ENCODE measurements at places on chromosomes 11 and 22.

DNA sequence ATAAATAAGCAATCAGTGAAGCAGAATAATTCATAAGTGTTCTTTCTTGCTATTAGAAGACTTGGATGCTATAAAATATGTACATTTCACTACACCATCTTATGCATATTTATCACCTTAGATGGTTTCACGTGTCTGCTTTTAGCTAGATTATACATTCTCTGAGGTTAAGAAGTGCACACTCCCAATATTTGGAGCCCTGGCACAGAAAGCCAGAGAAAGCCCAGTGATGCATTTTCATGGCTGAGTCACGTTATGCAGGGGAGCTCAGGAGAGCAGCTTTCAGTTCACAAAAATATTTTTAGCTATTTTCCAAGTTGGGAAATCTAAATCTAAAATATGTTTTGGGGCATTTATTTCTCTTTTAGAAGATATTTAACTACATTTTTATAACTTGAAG, 5.1 kb upstream of the TP53AIP1 start:
- no peak for DNase-seq

DNA sequence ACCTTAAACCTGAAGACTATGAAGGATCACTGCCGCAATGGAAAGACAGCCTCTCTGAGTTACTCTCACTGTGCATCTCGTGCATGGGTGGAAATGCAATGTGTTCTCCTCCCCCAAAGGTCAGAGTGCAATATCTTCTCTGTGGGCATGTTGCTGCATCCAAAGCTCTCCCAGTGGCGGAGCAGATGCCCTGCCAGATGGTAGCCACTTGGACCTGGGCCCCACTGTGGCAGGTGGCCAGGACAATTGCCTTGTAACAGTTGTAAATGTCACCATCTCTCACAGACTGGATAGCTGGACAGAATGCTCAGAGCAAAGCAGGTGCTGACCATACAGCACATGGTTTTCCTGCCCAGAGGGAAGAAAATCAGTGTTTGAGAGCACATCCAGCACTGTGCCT, 542.0 kb downstream of the FAM181B start:
- DNase-seq: no peak

DNA sequence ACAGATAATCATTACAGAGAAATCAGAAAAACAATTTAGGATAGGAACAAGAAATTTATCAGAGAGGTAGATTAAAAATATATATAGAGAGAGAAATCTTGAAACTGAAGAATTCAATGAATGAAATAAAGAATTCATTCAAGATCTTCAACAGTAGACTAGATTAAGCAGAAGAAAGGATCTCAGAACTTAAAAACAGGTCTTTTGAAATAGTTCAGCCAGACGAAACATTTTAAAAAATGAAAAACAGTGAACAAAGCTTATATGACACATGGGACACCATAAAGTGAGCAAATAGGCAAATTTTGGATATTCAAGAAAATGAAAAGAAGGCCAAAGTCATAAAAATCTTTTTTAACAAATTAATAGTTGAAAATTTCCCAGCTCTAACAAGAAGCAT, 138.8 kb downstream of the CASP12 start:
- DNase-seq: no peak

GRCh38 chr22:50274771-50275170, 4.6 kb upstream of the MAPK11 start:
- no peak for DNase-seq

GRCh38 chr22:30196141-30196879, 50.2 kb downstream of the LIF start:
- no peak for DNase-seq

DNA sequence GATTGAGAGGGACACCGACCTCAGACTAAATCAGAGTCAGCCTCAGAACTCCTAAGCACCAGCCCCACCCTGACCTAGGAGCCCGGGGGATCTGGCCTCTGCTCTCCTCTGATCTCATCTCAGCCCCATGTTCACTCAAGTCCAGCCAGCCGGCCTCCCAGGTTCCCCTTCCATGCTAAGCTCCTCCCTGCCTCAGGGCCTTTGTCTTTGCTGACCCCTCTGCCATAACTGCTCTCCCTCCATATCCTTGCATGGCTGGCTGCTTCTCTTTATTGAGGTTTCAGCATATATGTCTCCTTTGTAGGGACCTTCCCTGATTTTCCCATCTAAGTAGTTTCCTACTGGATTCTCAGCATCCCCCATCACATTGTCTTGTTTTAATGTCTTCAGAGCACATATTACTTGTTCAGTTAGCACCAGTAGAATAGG, 780 bp upstream of the SLC15A3 start:
- no peak for DNase-seq

- no peak for DNase-seq
Observed at GRCh38 chr11:60634126-60634525, 65.3 kb upstream of the MS4A8 start.

- DNase-seq: no peak
Observed at GRCh38 chr11:121048464-121049233, 24.7 kb downstream of the TBCEL start.

DNA sequence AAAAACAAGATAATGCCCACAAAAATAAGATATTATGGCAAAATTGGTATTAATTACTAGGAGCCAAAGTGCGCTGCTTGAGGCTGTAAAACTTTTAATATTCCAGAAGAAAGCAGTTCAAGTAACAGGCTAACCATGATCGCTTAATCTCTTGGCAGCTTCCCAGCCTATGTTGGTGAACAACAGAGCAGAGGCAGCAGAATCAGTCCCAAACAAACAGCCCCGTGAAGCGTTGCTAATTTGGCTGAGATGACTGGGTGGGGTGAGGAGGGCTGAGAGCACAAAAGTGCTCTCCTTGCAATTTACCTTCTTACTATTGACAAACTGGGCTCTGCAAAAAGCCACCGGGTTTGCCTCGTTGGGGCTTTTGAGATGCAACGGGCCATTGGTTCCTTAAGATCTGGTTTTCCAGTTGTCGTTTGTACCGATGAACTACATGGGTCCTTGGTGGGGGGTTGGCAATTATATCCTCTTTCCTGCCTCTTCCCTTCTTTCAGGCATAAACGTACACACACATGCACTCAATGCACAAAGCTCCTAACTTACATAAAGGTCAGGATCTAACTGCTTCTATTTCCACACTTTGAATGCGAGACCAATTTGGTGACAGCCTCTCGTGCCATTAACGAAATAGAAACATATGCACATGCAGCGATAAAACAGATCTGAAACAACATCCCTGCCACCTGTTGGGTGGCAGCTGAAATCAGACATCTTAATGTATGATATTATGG, 407.6 kb upstream of the CADM1 start:
- no peak for DNase-seq

DNA sequence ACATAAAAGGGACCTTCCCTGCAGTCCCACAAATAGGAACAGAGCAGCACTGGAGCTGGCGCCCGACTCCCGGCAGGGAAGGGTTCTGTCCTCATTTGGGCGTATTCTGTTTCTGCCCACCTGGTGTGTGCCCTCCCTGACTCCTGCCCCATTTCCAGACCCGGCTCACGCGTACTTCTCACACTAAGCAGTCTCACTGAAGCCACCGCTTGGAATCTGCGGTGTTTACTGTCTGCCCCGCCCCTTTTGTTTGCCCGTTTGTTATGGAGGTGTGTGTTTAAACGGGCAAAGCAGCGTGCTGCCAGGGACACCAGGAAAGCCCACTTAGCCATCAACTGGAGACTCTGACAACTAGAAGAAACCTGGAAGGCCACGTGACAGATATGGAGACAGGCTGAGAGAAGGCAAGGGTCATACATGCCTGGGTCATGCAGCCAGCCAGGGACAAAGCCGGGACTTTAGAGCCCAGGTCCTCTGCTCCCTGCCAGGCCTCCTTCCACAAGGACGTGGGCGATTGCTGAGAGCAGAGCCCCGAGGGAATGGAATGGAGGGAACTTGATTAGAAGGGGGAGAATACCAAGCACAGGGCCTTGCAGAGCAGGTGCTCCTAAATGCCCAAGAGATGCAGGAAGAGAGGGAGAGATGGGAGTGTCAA, 8.7 kb upstream of the EFCAB6 start:
- no peak for DNase-seq

DNA sequence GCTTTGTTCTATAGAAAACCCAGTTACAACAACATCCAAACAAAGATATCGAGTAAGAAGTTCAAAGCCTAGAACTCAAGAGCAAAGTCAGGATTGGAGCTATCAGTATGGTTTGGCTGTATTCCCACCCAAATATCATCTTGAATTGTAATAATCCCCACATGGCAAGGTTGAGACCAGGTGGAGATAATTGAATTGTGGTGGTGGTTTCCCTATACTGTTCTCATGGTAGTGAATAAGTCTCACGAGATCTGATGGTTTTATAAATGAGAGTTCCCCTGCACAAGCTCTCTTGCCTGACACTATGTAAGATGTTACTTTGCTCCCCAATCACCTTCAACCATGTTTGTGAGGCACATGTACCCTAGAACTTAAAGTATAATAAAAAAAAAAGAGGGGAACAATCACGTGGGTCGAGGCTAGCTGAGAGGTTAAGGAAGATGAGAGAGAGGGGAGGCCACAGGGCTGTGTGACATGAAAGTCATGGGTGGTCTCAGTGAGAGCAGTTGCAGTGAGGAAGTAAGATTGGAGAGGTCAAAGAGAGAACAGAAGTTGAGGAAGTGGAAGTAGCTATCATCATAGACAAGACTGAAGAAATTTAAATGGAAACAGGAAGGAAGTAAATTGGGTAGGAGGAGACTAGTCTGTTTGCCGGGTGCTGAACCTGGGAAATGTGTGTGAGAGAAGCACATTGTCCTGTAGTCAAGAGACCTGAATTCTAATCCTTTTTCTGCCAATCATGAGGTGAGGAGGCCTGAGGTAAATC, 80.1 kb upstream of the CD44 start:
- no peak for DNase-seq

DNA sequence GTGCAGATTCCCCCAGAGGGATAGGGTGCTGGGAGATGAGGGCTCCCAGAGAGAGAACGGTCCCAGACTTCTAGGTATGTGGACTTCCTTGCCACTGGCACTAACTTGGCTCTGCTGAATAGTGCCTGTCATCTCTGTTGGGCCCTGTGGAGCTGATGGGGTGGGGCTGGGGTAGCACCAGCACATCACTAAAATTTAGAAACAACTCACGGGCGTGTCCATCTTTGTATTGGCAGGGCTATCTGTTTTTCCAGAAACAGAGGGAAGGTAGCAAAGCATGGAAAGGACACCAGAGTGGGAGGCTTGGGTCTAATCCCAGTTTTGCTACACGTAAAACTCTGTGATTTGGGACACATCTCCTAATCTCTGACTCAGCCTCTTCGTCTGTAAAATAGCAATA, 25.8 kb downstream of the SWAP70 start:
- DNase-seq: no peak

DNA sequence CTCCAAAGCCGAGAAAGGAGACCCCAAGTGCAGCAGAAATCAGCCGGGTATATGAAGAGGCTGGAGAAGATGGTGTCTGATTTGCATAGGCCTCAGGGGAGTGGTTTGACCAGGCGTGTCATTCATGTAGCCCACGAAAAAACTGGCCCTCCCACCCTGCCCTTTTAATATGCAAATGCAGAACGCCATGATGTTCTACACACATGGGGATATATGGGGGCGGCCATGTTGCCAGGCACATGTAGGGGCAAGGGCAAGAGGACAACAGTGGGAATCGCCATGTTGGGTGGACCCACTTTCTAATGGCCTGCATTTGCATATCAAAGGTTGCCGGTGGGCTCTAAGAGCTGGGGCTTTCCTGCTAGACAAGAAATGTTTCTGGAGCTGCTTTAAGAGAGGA, 86.4 kb downstream of the ISX start:
- DNase-seq: no peak

DNA sequence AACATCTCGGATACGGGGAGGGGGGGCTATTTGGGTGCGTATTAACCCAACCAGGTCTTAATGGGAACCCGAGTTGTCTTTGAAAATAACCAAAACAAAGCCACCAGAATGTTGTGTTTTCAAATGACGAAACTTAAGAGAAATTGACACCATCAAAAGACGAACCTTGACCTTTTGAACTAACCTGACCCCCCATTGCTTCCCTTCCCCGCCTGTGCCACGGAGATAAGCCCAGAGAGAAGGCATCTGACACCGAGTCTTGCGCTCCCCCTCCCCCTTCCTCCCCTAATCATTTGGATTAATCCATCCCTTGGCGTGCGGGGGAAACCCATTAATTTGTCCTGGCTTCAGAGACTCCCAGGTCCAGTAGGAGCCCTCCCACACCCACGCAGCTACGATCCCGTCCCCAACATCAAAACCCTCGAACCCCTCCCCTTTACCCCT, 4.5 kb upstream of the GCAT start:
- no peak for DNase-seq

DNA sequence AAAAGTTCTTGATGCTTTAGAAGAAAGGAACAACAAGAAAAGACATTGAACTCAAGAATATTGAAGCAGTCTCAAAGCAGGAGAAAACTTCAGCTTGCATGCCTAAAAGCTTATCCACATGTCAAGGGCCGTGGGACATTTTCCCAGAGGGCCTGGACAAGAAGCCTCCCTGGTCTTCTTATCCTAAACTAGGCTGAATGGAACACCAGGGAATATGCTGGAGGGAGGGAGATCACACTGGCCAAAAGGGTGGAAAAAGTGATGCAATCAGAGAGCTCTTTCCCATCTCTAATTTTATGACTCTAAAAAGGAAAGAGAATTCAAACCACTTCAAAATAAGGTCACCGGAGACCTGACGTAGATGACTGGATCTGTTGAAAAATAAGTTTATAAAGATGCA, 107.2 kb downstream of the MPPED2 start:
- no peak for DNase-seq

DNA sequence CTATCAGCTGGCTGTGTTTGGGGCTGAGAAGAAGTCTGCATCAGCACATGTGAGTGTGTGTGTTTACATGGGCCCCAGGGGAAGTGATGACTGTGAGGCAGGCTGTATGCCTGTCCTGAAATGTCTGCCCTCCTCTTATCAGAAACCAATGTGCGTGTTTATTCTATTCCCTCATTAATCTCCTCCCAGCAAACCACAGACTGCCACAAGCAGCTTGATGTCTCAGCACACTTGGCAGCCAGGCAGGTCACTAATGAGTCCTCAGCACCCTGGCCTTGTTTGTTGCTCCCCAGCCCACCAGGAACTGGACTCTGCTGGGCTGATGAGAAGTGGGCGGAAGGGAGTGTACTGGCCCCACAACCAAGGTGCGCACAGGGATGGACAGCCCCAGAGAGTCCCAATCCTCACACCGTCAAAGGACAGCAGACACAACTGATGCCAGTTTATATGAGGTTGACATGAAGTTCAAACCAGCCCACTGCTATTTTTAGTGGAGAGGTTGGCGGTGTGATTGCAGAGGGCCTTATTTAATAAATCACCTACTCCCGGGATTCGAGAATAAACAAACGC, 225.8 kb downstream of the ETS1 start:
- no peak for DNase-seq

GRCh38 chr11:68164437-68164836, 43.2 kb upstream of the CHKA start:
- DNase-seq: no peak

DNA sequence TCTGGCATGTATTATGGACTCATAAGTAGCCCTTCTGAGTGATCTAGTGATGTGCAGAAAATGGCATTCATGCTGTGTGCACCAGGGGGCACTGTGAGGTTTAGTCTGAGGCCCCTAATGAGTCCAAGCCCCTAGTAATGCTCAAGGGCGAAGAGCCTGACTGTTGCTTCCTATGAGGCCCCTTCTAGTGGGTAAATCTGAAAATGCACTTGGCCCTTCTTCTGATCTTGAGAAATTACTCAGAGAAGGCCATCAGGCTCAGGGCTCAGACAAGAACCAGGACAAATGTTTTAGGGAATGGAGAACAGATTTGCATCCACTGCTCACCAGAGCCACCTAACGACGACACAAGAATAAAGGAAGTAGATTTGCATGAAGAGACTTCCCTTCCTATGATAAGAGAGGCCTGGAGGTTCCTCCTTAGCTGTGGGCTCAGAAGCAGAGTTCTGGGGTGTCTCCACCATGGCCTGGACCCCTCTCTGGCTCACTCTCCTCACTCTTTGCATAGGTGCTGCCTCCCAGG, 75.8 kb downstream of the GGTLC2 start:
- DNase-seq: no peak
